Naive thymus-derived CD8-positive, alpha-beta T cell (primary cell): ENCODE measurements at places on chromosomes 6 and 20.

DNA sequence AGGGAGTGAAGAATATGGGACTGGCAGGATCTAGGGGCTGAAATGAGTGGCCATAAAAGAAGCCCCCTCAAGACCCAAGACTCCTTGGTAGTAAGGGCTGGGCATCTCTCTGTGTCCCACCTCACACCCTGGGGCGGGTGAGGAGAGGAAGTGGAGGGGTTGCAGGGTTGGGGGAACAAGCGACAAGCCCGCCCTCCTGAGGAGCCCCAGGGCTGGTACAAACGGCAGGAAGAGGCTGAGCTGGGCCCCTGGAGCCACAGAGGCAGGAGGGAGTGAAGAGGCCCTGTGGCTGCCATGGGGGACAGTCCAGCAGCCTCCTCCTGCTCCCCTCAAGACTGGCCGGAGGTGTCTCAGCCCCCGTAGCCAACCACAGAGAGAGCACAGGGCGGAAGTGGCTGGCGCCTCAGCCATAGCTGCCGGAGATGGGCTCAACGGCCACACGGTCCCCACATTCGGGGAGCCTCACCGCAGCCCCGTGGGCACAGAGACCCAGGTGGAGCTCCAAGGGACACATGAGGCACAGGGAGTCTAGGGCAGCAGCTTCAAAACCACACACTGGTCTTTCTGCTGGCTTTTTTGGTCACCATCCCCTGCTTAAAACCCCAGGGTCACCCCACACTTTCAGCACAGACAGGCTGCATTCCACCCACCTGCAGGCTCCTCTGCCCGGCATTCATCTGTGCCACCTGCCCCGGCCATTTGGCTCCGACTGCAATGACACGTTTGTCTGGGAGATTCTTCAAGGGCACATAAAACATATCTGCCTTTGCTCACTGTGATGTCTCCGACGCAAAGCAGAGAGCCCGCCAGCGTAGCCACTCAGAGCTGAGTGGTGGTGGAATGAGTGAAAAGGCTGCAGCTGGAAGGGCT is 524 bp downstream of the C20orf203 start:
- peak; percentile 38 for DNase-seq

DNA sequence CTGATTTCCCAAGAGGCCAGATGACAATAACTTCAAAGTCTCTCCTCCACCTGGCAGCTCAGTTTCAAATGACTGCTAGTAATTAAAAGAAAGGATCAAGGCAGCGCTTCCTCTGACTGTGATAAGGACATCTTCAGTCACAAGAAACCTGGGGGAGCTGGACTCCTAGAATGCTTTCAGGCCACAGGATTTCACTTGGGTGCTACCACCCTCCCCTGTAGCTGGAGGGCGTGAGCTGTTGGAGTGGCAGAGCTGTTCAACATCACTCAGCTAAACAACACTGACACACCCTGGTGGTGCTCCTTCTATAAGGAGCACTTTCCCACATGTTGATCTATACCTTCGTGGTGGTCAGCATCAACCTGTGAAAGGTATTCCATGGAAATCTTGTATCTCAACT is 2.2 kb upstream of the CNR1 start:
- no peak for DNase-seq

DNA sequence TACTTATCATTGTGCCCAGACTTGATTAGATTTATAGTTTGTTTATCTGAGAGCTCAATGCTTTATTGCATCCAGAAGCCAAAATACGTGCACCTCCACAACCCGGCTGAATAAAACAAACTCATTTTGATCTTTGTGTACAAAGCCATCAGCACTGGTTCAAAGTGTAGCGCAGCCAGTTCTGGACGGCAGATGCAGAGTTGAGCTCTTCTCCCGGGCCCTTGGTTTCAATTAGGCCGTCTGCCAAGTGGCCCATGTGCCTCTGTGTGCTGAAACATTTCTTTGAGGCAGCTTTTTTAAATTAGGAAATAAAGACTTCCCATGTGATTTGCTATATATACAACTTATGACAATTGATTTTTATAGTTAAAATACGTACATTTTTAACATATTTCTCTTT is 96.2 kb upstream of the RSPO3 start:
- DNase-seq = no peak

DNA sequence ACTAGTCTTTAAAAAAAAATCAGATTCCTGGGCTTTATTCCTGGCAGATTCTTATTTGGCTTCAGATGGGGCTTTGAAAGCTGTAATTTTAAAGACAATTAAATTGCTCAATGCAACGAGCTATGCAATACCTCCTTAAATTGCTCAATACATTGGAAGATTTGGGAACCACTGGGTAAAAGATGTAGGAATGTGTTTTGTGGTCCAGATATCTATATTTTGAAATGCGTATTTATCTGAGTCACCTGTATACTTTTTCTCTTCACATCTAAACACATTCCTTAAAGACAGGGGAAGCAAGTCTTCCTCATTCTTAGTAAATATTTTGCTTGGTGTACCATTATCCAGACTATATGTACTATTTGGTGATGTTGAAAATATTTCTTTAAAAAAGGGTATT is 29.6 kb upstream of the MAP7 start:
- no peak for DNase-seq

GRCh38 chr20:51562332-51563173 is 20.0 kb upstream of the NFATC2 start:
- no peak for DNase-seq

- no peak for DNase-seq
Measured at GRCh38 chr6:170222498-170223471, 68.1 kb downstream of the DLL1 start.
